Naive thymus-derived CD8-positive, alpha-beta T cell (primary cell): ENCODE measurements at places on chromosomes 13 and 19.
A peak's percentile ranks its signal among the peaks of the same experiment; 100 is the strongest.

DNA sequence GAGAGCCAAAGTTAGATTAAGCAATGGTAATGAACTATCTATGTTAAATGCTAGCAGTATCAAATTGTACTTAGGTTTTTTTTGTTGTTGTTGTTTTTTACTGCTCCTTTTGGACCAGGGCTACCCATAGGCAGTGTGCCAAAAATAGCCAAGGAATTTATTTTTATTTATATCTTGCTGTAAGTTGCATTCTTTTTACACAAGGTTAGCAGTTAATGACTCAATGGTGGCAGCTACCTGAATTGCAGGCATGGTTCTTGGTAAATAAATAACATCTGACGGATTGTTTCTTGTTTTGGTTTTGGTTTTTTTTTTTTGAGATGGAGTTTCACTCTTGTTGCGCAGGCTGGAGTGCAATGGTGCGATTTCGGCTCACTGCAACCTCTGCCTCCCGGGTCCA lies 194.8 kb upstream of the TSC22D1 start:
- no peak for DNase-seq

DNA sequence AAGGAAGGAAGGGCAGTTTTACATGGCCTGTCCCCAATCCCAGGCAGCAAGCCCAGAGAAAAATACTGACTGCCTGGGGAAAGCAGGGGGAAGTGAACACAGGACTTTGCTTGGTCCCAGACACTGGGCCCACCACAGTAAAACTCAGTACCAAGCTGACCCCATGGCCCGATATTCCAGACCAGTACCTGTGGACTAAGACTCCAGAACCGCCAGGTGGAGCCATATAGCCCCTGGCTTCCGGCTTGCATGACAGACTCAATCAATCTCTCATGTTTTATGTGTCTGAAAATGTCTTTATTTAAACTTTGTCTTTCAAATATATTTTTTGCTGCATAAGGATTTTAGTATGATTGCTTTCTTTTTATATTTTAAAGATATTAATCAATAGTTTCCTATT lies 767.9 kb upstream of the SLITRK6 start:
- no peak for DNase-seq

DNA sequence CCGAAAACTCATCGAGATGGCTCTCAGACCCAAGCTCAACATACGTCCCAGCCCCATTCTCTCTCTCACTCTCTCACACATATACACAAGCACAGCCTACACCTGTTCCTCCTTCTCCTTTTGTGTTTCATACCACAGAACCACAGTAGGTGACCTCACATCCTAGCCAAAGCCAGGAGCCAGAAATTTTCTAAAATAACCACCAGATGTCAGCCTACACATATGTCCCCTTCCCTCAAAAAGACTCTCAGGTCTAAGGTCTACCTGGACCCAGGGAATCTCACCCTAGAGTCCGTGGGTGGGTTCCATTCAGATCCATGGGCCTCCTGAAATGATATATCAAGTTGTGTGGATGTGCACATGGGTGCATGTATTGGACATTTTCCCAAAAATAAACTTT lies 104.2 kb upstream of the IPO5 start:
- no peak for DNase-seq

DNA sequence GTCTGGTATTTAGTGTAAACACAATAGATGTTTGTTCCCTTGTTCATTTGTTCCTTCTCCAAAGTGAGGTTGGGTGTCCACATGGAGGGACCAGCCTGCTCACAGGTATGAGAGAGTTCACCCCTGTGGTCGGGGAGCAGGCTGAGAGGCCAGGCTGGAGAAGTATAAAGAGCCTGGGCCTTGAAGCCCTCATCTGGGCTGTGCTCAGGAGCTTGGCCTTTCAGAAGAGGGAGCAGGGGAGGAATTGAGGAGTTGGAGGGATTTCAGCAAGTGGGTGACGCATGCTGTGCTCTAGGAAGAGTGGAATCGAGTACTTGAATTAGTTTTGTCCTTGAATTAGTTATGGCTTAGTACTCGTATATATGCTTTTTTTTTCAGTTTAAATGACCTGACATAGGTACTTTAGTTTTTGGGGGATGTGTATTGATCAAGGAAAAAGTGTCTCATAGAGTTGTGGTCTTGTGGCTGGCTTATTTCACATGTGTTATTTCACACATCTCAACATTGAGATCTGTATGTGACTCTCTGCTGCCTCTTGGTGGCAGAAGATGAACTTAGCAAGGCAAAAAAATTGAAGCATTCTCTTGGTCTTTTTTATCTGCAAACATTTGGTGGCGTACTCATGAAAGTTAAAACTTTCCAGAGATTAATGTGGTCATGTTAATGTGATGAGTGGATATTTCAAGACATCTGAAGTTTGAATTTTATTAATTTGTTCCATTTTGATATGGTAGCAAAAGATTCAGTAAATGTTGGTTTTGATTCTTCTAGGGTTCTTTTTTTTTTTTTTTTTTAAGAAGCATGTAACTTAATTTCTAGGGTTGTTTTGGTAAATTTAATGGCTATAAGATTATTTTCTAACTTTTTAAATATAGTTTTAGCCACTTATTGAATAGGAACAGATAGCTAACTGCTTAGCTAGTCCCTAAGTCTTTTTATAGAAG lies 54.3 kb downstream of the SLAIN1 start:
- DNase-seq = peak; percentile 22

GRCh38 chr13:31878495-31878894 lies 139.2 kb downstream of the RXFP2 start:
- no peak for DNase-seq
